AG08396 (cell line): ENCODE measurements at places on chromosomes 1 and 21.
A peak's percentile ranks its signal among the peaks of the same experiment; 100 is the strongest.

GRCh38 chr21:32499249-32500055, 85.9 kb downstream of the TCP10L start:
- DNase-seq: no peak

GRCh38 chr1:223486366-223486765, 93.2 kb downstream of the CCDC185 start:
- DNase-seq: no peak

DNA sequence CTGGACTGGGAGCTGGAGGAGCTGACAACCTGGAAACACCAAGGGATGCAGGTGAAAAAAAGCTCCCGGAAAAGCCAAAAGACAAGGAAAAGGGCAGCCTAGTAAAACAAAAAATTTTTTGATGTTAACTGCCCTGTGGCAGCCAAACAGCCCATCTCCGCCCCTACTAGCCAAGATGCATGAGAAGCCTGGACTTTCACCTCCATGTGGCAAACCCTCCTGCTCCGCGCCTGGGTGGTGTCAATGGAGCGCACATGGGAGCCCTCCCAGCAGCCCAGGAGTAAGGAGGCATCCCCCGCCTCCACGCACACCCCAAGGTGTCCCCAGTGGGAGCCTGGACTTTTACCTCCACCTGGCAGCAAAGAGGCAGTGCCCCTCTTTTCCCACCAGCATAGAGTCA, 30.5 kb downstream of the LEMD1 start:
- DNase-seq: no peak

DNA sequence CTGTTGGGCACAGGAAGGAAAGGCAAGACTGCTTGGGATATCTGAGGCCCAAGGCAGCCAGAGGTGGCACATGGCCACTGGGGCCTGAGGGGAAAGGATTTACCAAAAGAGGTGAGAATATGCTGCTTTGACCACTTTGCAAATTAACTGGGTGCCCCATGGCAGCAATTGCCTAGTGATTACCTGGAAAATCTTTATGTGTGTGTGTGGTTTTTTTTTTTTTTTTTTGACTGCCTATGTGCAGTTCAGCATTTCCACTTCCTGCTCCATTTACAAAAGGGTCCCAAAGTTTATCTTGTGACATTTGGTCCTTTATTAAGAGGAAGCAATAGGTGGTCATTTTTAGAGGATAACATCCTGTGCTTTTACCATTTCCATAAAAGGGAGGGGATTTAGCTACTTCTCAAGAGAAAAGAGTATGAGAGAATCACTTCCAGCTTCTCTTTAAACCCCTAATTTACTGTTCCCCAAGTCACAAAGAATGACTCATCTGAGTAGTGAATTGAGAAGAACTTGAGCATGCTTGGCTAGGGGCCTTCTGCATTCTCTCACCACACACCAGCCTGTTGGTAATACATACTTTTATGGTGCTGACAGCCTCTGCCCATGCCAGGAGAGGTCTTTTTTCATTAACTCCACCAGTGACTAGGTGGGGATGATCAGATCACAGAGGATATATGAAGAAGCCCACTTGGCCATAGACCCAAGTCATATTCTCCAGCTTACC, 52.1 kb downstream of the SYDE2 start:
- peak; percentile 17 for DNase-seq

- DNase-seq: no peak
These were observed 275.8 kb downstream of the VAV3 start for GRCh38 chr1:107689159-107689558.

DNA sequence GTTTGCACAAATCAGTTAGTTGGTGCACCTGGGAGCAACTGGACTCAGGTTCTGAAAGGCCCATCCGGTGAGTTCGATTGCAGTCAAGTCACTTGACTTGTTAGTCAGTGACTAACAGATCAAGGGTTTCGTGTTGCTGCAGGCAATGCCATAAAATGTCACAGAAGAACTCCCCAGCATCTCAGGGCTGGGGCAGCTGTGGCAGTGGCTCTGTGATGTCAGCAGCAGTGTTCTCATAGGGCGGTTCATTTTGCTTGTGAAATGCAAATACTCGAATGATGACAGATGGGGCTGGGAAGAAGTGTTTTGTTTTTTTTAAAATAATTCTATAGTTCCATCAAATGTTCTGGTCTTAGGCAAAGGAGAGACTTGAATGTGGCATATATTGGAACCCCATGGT, 287.8 kb downstream of the LMX1A start:
- DNase-seq: no peak

DNA sequence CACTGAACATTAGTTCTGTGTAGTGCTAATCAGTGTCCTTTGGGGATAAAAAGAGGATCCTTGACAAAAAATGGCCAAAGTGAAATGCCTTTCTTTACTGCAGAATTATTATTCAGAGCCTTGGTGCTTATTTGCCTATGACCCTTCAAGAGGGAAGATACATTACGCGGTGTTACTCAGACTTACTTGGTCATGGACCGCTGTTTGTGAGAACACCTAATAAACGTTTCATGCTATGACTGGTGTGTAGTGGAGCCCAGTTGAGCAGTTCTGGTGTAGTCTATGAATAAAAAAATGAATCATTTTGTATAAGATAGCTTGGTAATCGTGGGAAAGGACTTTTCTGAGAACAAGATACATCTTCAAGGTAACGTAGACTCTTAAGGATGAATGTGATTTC, 8.3 kb downstream of the NFYC start:
- no peak for DNase-seq

- DNase-seq: no peak
These were observed 201.1 kb upstream of the LMO4 start for GRCh38 chr1:87127581-87127980.

DNA sequence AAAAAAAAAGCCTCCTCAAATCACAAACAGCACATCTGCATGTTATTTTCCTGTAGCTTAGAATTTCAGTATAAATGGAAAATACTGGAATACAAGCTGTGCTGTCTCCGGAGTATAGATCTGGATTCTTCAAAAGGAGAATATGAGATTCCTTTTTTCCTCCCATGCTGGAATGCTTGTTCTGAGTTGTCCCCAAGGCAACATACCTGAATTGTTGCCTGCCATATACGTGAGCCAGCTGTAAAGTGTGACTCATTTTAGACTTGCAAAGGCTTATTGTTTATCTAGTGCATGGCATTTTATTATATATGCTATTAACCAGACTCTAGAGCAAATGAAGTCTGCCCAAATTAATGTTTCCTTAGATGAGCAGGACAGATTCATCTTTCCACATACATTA, 95.0 kb upstream of the C1orf105 start:
- DNase-seq: no peak

DNA sequence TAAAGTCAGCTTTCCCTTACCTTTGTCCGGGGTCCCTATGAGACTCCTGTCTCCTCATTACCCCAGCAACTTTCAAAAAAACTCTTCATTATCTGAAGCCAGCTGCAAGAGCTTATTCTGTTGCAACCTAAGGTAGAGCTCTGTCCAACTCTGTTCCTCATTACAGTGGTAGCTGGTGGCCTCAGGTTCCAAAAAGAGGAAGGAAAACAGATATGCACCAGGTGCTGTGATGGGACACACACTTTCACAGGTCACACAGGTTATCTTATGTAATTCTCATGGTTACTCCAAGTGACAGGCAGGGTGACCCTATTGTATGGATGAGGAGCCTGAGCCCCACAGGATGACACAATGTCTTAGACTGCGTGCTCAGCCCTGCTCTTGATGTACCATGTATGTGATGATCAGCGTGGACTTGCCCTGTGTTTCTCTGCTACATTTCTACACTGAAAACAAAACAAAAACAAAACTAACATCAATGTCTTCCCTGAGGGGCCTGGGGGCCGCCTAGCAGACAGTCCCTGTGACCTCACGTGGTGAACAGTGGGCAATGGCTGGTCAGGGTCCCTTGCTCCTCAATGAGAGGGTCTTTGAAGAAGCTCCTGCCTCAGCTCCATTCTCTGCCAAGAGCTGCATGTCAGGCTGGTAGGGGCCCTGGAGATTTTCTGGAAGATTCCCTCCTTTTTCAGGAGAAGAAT, 9.7 kb upstream of the TENT5C start:
- no peak for DNase-seq

DNA sequence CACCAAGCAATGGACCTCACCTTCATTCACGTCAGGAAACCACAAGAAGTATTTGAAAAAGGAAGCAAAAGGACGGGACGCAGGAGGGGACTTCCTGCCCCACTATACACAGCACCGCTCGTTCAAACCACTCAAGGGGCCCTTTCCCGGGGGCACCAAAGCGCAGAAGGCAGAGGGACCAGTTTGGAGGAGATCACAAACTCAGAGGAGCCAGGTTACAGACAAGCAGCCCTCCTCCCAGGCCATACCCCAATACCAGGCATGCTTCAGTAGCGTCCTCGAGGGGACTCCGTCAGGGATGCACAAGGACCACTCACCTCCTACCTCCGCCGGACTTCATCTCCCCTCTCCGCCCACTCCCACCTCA, 685 bp downstream of the CRTC2 start:
- DNase-seq: no peak

GRCh38 chr1:58896246-58897183, 112.7 kb upstream of the JUN start:
- peak; percentile 39 for DNase-seq

DNA sequence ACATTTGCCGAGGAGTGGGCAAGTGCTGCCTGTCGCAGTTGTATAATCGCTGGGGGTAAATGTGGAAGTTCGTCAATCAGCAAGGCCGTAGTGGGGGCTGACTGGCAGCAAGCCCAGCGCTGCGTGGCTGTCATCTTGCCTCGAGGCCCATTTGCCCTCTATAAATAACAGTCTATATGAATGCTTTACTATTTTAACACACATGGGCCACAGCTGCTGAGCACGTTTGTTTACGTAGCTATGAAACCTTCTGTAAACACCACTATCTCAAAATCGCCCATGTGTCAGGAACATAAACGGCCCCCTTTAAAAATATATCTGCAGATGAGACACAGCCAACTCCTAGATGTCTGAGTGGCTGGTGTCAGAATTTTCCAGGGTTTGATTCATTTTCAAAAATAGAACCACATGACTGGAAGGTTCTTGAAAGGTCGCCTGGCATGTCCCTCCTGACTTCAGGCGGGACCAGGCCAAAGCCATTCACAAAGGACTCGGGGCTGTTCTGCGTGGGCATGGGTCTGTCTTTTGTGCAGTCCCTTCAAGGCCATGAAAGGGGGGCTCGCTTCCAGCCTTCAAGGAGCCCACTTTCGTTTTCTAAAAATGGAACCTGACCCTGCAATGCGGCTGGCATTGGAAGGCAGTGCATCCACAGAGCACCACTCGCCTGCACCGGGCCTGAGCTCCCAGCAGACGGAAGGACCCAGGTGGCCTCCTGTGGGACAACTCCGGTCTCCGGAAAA, 205.5 kb downstream of the KCNJ6 start:
- no peak for DNase-seq

DNA sequence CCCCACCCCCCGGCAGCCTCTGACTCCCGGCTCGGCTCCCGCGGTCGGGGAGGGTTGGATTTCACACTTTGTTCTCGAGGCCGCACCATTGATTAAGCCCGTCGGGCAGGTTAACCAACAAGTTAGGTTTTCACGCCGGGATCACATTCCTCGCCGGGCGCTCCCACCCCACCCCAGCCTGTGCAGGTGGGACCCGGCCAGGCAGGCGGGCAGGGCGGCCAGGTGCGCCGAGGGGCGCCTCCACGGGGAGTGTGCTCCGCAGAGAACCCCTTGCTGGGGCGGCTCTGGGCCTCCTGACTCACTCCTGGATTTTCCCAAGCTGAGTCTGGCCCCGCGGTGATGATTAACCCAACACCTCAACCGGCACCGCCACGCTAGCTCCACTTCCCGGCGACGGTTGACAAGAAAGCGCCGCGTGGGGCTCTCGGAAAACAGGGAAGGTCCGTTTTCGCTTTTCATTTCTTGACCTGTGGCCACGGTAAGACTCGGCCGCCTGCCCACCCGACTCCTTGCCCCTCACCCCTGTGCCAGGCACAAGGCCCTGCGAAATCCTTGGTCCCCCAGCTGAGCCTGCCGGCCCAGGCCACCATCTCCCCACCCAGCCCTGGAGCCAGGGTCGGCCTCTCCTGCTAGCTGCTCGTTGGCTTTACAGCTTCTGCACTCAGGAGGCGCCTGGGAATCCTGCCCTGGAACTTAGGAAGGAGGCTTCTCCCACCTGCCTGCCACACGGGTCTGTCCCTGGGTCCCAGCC, 8.8 kb upstream of the TTLL10 start:
- no peak for DNase-seq

GRCh38 chr1:200694738-200695137, 25.0 kb upstream of the DDX59 start:
- DNase-seq: no peak

GRCh38 chr1:19921310-19921709, 2.1 kb downstream of the PLA2G2E start:
- DNase-seq: no peak

GRCh38 chr21:45993210-45994085, 11.9 kb downstream of the COL6A1 start:
- no peak for DNase-seq

GRCh38 chr1:30912224-30912623, 3.7 kb upstream of the SDC3 start:
- no peak for DNase-seq

GRCh38 chr21:18235545-18235944, 9.1 kb upstream of the CHODL start:
- no peak for DNase-seq

- DNase-seq: no peak
These were observed 543.5 kb downstream of the LMO4 start for GRCh38 chr1:87872189-87872588.

GRCh38 chr1:230708631-230709580, 5.0 kb downstream of the AGT start:
- DNase-seq: no peak

DNA sequence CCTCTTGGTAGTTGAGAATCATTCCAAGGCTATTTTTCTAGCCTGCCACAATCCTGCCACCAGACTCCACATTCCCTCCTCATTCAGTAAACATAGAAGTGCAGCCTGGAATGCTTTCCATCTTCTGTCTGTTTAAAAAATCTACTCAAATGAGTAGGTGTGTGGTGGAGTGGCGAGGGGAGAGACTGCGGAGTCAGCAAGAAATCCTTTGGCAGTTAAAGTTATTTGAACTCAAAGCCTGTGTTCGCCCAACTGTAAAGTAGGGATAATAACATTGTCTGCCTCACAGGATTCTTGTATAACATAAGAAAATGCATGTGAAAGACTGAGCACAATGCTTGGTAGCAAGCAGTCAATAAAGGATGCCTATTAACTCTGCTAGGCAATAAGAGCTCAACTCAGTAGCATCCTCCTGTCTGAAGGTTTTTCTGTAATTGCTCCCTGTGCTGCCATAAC, 22.2 kb upstream of the DPT start:
- DNase-seq: no peak

DNA sequence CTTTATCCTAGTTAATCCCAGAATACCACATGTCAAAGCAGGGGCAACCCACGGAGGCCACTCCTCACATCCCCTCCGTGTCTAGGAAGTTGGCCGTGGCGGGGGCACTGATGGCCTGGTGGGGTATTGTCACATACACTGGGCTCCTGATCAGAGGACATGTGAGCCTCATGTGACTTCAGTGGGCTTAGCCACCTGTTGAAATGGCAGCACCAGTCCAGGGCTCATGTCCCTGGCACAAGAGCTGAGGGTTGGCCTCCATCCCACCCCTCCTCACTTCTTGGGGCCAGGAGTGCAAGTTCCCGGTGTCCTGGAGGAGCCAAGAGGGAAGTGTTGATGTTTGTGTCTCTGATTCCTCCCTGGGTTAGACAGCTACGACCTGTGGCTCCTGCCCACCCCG, 313.4 kb downstream of the CAMTA1 start:
- no peak for DNase-seq

GRCh38 chr1:100611086-100611485, 73.1 kb downstream of the GPR88 start:
- DNase-seq: no peak

- DNase-seq: no peak
These were observed 125.9 kb downstream of the ATP5PO start for GRCh38 chr21:33789697-33790096.
